ENCODE measurements at places on chromosomes 2 and 18. TPM values are rescaled to one million over a fixed set of nuclear protein-coding genes. Genes with fewer than 3 reads are reported as not detected.

- no peak for DNase-seq
Measured at GRCh38 chr2:180191432-180192124, 184.5 kb upstream of the CWC22 start.

SLC4A5 gene
- total RNA-seq: 9.2 TPM

- peak; percentile 52 for DNase-seq
Measured at GRCh38 chr2:85886590-85886989, 2.2 kb downstream of the ST3GAL5 start.

GRCh38 chr18:48558248-48558647, 19.4 kb downstream of the CTIF start:
- DNase-seq: no peak

OR6B2 gene
- total RNA-seq: not detected

SP140 gene
- 2.6 TPM for total RNA-seq

MOGAT1 gene
- not detected for total RNA-seq

DNA sequence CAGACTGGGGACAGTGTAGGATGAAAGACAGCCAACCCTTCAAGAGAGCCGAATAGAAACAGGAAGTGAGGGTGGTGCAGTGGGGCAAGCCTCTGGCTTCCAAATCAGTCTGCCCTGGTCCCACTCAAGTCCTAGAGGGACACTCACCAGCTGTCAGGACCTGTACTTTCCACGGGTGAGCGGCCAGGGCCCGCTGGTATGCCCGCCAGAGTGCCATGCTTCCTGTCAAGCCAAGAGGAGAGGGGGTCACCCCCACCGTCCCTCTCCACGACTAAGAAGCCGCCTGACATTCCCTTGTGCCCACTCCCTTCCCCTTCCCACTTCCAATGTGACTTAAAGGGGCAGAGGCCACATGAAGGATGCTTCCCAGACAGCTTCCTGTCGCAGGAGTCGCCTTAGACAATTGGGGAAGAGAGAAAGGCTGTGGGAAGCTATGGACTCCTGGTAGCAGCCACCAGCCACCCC, 564 bp downstream of the MPV17 start:
- DNase-seq: no peak

MSTN gene
- 0.66 TPM for total RNA-seq

PLGLB2 gene
- 4.0 TPM for total RNA-seq

CFAP65 gene
- total RNA-seq: not detected

DNA sequence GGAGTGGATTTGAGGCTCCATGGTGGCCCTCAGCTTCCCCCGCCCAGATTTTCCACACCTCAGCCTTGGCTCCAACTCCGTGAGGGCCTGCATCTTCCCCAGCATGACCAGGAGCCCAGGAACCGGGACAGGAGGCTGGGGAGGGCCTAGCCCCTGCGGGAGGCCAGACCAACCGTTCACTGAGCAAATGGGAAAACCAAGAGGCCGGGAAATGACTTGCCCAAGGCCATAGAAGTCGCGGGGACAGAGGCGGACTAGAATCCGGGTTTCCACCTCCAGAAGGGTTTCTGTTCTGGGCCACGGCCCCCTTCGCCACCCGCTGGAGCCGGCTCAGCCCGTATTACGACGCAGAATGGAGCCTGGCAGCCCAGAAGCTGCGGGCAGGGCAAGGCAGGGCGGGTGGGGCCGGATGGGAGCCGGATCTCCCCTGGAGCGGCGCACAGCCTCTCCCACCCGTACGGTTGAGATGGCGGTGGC, 7.9 kb upstream of the CRYBA2 start:
- DNase-seq: no peak

GRCh38 chr2:201768918-201769317, 11.8 kb downstream of the ALS2 start:
- DNase-seq: no peak

- no peak for DNase-seq
Measured at GRCh38 chr18:8854962-8855361, 149.6 kb downstream of the MTCL1 start.

DTYMK gene
- total RNA-seq: 23.2 TPM

DNA sequence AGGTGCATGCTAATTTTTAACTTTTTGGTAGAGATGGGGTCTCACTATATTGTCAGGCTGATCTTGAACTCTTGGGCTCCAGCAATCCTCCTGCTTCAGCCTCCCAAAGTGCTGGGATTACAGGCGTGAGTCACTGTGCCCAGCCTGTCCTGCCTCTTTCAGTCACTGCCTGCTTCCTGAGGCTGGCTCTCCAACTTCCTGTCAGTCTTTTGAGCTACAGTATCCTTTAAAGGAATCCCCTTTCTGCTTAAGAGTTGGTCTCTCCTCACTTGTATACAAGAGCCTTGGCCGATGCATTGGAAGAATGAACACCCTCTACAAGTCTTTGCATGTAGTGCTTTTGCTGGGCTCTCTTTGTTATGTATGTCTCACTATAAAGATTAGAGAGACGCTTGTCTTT, 88.4 kb upstream of the SMAD2 start:
- DNase-seq: no peak

UNC80 gene
- not detected for total RNA-seq

DNA sequence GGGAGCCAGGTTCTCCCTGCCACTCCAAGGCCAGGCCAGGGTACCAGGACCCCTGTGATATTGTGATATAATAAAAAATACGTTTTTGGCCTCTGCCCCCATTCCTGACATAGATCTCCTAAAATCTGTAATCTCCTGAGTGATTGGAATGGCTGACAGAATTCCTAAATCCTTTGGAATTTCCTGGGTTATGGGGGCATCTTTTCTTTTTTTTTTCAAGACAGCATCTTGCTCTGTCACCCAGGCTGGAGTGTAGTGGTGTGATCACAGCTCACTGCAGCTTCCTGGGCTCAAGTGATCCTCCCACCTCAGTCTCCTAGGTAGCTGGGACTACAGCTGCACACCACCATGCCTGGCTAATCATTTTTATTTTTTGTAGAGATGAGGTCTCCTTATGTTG, 26.2 kb upstream of the TUBB6 start:
- no peak for DNase-seq

REEP1 gene
- total RNA-seq: 3.8 TPM

SERPINB4 gene
- total RNA-seq: not detected

GRCh38 chr2:200148366-200148765, 158.1 kb upstream of the SPATS2L start:
- no peak for DNase-seq

ACVR1C gene
- total RNA-seq: 8.0 TPM

GRCh38 chr2:70467831-70468779, 85.5 kb downstream of the TGFA start:
- no peak for DNase-seq

- peak; percentile 34 for DNase-seq
Measured at GRCh38 chr2:237882510-237883481, 23.4 kb downstream of the RAMP1 start.

IL1F10 gene
- total RNA-seq: not detected
